Omental fat pad (tissue), 4 donors: ENCODE measurements at places on chromosomes 13 and 19. TPM values are rescaled to one million over a fixed set of nuclear protein-coding genes. Genes with fewer than 3 reads are reported as not detected.

- DNase-seq = no peak
These were observed 8.1 kb downstream of the URAD start for GRCh38 chr13:27980280-27980998.

GRCh38 chr19:31149441-31149941, 199.7 kb downstream of the TSHZ3 start:
- DNase-seq = no peak

DNA sequence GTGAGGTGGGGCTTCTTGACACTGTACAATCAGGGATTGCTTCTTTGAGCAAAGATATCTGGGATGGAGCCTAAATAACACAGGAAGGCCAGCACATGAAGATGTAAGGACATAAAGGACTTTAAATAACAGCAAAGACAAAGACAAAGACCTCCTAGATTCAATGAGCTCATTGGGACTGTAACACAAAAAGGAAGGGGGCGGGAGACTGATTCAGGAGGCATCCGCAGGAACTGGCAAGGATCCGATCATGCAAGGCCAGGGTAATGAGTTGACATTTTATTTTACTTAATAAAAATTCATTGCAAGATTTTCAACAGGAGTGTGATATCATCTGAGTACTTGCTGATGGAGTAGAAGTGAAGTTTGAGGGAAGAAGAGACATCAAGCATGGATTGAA, 121.5 kb downstream of the LHFPL6 start:
- no peak for DNase-seq

DNA sequence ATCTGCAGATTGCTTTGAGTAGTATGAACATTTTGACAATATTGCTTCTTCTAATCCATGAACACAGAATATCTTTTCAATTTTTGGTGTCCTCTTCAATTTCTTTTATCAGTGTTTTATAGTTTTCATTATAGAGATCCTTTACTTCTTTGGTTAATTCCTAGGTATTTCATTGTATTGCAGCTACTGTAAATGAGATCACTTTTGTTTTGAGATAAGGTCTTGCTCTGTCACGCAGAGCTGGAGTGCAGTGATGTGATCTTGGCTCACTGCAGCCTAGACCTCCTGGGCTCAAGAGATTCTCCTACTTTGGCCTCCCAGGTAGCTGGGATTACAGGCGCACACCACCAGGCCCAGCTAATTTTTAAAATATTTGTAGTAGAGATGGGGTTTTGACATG, 9.8 kb downstream of the CYP2A7 start:
- DNase-seq = no peak

- no peak for DNase-seq
These were observed 73.6 kb upstream of the SIAH3 start for GRCh38 chr13:45925151-45925550.

The CEACAM7 gene
- not detected for total RNA-seq

- no peak for DNase-seq
These were observed 104.0 kb downstream of the COL4A2 start for GRCh38 chr13:110410936-110411687.

- DNase-seq = no peak
These were observed 346.6 kb downstream of the TBC1D4 start for GRCh38 chr13:75135325-75135825.

The TSC22D1 gene
- 138 TPM for total RNA-seq

The CARM1 gene
- total RNA-seq = 13.4 TPM

DNA sequence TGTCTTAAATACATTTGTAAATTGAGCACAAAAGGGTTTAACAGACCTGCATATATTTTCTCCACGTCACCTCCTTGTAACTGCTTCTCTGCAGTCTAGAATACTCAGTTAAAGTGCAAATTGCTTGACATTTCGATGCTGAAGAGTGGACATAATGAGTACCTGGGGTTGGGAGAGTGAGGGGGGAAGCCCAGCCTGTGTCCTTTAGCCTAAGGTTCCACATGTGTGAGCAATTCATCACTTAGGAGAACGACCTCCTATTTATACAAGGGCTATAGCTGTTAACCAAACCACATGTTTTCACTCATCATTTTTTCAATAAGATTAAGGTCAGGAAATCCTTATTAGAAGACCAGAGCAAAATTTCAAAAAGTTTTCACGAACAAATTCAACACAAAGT, 29.5 kb downstream of the PCDH9 start:
- no peak for DNase-seq

The CFD gene
- 2,277 TPM for total RNA-seq

The RINL gene
- 5.8 TPM for total RNA-seq

DNA sequence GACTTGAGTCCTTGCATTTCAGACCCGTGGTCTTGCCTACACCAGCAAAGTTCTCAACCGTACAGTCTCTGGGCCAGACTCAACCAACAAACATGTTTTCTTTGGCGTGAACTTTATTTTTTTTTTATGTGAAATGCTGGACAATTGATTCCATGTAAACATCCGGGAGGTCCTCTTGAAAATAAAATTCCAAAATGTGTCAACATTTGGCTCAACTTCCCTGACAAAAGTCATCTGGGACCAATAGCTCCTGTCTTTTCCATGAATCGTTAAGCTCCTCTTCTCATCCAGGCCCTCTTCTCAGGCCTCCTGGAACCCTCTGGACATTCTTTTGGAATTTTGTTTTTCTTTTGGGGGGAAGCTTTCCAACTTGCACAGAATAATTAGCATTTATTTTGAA, 2.7 kb downstream of the ALDH16A1 start:
- DNase-seq = no peak

GRCh38 chr13:34833562-34834182, 108.4 kb upstream of the NBEA start:
- no peak for DNase-seq

The SWSAP1 gene
- total RNA-seq = 3.8 TPM

The C19orf18 gene
- not detected for total RNA-seq

GRCh38 chr13:33744589-33745369, 73.2 kb upstream of the RFC3 start:
- no peak for DNase-seq

The CERS4 gene
- total RNA-seq = 18.4 TPM

The C3 gene
- total RNA-seq = 6,271 TPM

The S1PR4 gene
- 1.1 TPM for total RNA-seq

GRCh38 chr19:2359992-2360685, at the start of gene TMPRSS9:
Gene TMPRSS9 (plus strand): TSS chr19:2360265. CDS start chr19:2389786, 29,521 bp downstream.
- DNase-seq = no peak

DNA sequence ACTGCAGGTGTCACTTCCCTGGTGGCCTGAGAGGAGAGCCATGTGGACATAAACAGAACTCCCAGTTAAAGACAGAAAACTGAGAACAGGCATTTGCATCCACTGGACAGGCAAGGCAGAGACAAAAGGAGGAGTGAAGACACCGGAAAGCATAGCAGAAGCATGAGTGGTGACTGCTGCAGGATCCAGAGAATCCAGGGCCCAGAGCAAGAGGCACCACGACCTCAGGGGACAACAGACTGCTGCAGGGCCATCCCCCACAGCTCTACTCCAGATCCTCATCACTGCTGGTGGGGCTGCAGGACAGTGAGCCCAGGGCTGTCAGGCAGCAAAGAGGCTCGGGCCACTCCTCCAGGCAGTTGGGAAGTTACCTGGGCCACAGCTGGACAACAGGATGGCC, 14.5 kb upstream of the ISYNA1 start:
- no peak for DNase-seq

DNA sequence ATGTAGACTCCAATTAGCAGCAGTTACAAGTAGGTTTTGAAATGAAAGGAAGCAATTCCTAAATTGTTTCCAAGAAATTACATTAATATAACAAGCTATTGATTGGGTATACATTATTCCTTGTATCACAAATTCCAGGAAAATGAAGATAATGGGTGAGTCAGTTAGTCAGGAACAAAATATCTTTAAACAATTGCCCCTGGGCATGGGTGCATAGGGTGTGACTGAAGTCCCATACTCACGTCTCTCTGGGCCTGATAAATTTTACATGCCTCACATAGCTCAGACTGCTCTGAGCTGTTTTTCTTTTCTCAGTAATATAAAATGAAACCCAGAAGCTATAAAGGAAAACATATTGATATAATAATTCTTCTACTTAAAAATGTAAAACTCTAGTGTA, 87.8 kb downstream of the FNDC3A start:
- DNase-seq = no peak

DNA sequence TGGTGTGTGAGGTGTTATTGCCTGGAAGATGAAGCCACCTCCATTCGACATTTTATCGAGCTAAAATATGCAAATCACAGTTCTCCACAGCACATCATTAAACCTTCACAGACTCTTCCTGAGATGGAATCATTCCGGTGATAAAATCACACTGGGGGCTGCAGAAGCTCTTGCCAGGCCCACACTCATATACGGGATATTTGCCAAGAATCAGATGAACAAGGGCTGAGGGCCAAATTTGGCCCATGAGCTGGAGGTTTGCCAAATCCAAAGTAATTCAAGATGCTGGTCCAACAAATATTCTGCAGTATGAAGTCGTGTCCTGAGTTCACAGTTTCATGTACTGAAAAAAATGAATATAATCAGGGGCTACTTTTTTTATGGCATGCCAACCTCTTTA, 16.7 kb upstream of the RXFP2 start:
- no peak for DNase-seq

DNA sequence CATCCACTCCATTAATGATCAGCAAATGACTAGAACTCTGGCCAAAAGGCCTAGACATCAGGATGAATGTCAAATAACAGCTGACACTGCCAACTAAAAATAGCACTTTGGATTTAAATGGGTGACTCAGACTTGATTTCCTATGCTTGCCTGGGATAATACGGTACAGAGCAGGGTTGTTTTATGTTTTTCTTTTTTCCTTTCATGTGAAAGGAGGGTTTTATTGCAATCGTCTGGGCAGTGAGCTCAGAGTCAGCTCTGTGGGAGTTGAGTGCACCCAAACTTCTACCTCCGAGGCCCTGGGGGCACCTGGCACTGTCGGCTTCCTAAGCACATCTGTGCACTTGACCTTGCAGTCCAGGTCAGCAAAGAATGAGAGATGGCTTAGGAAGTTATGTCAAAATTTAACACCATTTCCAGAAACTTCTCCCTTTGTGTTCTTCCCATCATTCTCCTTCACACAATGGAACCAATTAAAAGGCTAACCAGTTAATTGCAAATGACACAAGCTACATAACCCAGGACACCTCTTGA, 134.1 kb downstream of the LACC1 start:
- no peak for DNase-seq

GRCh38 chr13:112103260-112103838, 36.4 kb downstream of the SOX1 start:
- DNase-seq = no peak

The LCP1 gene
- 161 TPM for total RNA-seq

- peak; percentile 72 for DNase-seq
These were observed 5.3 kb upstream of the GPR4 start for GRCh38 chr19:45607071-45608029.

The ANGPTL8 gene
- total RNA-seq = 4.1 TPM

The HSPB6 gene
- 110 TPM for total RNA-seq
